ENCODE measurements at places on chromosomes 4 and X. TPM values are rescaled to one million over a fixed set of nuclear protein-coding genes. Genes with fewer than 3 reads are reported as not detected.
A peak's percentile ranks its signal among the peaks of the same experiment; 100 is the strongest.

GRCh38 chrX:150566734-150567182, 1.7 kb upstream of the MTM1 start:
- peak; percentile 2 for DNase-seq

DNA sequence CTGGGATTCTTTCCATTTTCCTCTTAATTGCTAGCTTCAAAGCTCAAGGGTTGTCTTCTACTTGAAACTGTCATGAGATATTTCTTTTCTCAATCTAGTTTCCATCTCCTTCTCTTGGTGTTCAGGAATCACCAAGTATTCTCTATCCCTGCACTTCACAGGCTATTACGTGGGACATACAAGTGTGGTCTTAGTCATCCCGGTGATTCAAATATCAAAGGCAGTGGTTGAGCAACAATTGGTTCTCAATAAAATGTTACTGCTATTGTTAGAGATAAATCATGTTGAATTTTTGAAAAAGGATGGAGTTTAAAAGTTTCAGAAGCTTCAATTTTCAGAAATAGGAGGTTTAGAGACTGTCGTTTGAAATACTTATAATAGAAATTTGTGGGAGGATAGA, 812.9 kb downstream of the FSTL5 start:
- no peak for DNase-seq

- no peak for DNase-seq
Observed at GRCh38 chr4:153095448-153096204, 108.6 kb upstream of the TRIM2 start.

DNA sequence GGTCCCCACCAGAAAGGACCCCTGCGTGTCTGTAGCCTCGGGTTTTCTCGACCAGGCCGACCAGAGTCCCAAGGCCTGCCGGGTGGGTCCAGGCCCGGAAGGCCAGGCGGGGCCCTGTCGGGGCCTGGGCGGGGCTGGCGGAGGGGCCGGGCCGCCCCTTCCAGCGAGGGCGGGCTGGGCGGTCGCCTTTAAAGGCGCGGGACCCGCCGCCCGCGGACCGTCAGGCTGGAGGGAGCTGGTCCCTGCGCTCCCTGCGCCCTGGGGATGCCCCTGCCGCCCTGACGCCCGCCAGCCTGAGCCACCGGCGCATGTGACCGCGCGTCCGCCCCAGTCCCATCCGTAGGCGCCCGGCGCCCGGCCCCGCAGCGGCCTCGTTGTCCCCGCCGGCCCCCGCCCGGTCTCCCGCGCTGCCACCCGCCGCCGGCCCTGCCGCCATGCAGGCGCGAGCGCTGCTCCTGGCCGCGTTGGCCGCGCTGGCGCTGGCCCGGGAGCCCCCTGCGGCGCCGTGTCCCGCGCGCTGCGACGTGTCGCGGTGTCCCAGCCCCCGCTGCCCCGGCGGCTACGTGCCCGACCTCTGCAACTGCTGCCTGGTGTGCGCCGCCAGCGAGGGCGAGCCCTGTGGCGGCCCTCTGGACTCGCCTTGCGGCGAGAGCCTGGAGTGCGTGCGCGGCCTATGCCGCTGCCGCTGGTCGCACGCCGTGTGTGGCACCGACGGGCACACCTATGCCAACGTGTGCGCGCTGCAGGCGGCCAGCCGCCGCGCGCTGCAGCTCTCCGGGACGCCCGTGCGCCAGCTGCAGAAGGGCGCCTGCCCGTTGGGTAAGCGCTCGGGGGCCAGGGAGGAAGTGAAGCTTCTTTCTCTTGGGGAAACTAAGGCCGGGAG, at the start of gene HTRA3:
Gene HTRA3 (plus strand): TSS at position 220 of the 883 bp plus-strand sequence. CDS start 215 bp downstream, at position 435.
- peak; percentile 23 for DNase-seq

DNA sequence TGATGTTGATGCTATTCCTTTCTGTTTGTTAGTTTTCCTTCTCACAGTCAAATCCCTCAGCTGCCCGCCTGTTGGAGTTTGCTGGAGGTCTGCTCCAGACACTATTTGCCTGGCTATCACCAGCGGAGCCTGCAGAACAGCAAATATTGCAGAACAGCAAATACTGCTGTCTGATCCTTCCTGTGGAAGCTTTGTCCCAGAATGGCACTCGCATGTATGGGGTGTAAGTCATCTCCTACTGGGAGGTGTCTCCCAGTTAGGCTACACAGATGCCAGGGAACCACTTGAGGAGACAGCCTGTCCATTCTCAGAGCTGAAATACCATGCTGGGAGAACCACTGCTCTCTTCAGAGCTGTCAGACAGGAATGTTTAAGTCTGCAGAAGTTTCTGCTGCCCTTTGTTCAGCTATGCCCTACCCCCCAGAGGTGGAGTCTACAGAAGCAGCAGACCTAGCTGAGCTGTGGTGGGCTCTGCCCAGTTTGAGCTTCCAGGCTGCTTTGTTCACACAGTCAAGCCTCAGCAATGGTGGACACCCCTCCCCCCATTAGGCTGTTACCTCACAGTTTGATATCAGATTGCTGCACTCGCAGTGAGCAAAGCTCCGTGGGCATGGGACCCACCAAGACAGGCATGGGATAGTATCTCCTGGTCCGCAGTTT, 74.9 kb downstream of the SPIN3 start:
- no peak for DNase-seq

GRCh38 chr4:168769837-168770236, 240.2 kb downstream of the CBR4 start:
- DNase-seq: no peak

DNA sequence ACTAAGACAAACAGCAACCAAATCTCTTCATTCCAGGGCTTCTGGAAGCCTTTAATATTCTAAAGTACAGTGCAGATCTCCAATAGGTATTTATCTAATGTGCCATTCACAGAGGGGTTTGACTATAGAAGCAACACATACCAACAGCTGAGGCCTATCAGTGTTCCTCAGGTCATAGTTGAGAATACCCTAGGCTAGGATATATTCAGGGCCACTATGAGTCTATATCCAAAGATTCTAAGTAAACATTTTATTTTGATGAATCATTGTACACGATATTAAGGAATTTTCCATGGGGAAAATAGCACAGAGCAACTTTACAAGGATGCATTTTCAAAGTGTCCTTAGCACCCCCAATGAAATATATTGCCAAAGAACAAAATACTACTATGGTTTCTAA, 9.7 kb downstream of the SMIM10 start:
- no peak for DNase-seq

- no peak for DNase-seq
Observed at GRCh38 chr4:7529368-7530080, 94.8 kb upstream of the PSAPL1 start.

GRCh38 chr4:6239968-6240367, 29.7 kb upstream of the WFS1 start:
- DNase-seq: no peak

DNA sequence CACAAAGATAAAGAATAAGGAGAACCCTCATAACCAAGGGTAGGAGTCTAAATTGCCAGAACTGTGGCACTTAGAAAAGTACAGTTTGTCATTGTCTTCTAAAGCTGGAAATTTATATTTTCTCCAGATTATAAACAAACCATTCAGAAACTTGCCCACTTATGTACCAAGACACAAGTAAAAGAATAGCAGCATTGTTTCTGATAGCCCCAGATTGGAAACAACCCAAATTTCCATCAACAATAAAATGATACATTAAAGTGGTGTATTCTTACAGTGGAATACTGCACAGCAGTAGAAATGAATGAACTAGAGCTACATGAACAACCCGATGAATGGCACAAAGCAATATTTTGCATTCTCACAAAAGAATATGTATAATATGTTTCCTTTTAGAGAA, 63.1 kb upstream of the PDHA1 start:
- DNase-seq: no peak

- no peak for DNase-seq
Observed at GRCh38 chr4:73944061-73944875, 37.6 kb downstream of the PF4 start.

Gene PWWP3B
- total RNA-seq: 5.7 TPM

Gene ARAF
- total RNA-seq: 11.9 TPM

Gene MANBA
- 25.9 TPM for total RNA-seq

Gene RBM47
- 16.3 TPM for total RNA-seq
